ENCODE measurements at places on chromosomes 16 and 17.

GRCh38 chr17:61261001-61261637 lies 138.5 kb upstream of the TBX2 start:
- DNase-seq, result no peak

- DNase-seq, result no peak
Measured at GRCh38 chr16:82389956-82390650, 220.1 kb upstream of the MPHOSPH6 start.

DNA sequence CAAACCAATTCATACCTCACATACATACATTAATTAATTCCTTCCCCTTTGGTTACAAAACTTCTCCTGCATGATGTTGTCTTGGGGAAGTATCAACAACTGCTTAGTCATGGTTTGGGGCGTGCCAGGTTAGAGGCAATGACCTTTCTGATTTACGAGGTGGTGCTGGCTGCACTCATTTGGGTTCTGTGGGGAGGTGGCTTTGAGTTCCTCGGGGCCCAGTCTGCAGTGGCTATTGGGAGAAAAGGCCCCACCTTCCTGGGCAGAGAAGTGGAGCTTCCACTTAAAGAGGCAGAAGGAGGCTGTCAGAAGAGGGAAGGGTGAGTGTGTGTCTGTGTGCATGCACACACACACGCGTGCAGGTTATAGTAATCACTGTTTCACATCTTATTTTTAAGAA lies 10.2 kb upstream of the ETV4 start:
- DNase-seq, result peak; percentile 85

DNA sequence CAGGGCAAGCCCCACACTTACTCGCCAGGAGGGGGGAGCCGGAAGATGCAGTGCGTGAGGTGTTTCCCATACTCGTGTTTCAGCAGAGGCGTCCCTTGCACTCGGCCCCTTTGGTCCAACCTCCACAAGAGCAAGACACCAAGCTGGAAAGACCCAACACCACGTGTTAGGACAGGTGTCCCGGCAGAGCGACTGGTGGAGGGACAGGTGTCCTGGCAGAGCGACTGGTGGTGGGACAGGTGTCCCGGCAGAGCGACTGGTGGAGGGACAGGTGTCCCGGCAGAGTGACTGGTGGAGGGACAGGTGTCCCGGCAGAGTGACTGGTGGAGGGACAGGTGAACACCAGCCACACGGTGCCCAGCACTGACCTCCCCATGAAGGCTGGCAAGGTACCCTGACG lies 19.4 kb downstream of the IFT140 start:
- no peak for DNase-seq

DNA sequence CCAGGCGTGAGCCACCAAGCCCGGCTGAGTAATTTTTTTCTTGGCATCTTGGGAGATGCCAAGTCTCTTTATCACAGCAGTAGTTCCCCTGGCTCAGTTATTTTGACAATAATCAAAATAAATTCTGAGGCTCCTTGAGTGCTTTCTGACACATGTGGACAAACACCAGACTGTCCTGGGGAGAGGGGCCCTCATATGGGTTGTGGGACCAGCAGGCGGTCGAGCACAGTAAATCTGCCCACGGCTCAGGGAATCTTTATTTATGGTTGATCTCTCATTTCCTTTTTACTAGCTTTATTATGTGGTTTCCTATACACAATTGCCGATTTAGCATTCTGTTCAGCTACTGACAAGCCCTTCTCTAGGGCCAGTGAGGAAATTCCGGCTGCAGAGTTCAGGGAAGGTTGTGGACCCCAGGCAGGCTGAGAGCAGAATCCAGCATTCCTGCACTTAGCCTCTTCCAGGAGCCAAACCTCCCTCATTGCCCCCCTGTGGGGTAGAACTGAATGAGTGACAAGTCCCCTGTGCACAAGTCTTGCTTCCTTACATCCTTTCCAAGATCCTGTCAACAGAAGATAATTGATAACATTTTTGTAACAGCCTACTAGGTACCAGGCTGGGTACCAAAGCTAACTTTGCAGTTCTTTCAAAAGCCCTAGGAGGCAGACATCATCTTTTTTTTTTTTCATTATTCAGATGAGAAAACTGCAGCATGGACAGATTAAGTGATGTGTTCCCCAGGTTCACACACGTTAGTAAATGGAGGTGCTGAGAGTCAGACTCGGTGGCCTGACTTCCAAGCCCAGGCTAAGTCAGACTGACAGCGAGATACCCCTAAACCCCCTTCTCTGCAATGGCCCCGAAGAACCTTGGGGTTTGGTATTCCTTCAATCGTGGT lies 40.2 kb downstream of the HS3ST3B1 start:
- no peak for DNase-seq

- no peak for DNase-seq
Measured at GRCh38 chr16:86040496-86040895, 141.5 kb downstream of the IRF8 start.

GRCh38 chr16:53855511-53855910 lies 151.6 kb downstream of the FTO start:
- no peak for DNase-seq

GRCh38 chr16:20969386-20969785 lies 68.8 kb downstream of the LYRM1 start:
- no peak for DNase-seq

- DNase-seq, result no peak
Measured at GRCh38 chr16:1980770-1981087, 540 bp downstream of the NOXO1 start.

- DNase-seq, result no peak
Measured at GRCh38 chr16:89190150-89190958, 10.0 kb downstream of the SLC22A31 start.

- DNase-seq, result no peak
Measured at GRCh38 chr17:74601944-74602572, 10.0 kb upstream of the CD300LD start.

- peak; percentile 67 for DNase-seq
Measured at GRCh38 chr17:12730931-12731521, 58.3 kb upstream of the ARHGAP44 start.

GRCh38 chr16:72094266-72094610 lies 591 bp downstream of the DHX38 start:
- no peak for DNase-seq

DNA sequence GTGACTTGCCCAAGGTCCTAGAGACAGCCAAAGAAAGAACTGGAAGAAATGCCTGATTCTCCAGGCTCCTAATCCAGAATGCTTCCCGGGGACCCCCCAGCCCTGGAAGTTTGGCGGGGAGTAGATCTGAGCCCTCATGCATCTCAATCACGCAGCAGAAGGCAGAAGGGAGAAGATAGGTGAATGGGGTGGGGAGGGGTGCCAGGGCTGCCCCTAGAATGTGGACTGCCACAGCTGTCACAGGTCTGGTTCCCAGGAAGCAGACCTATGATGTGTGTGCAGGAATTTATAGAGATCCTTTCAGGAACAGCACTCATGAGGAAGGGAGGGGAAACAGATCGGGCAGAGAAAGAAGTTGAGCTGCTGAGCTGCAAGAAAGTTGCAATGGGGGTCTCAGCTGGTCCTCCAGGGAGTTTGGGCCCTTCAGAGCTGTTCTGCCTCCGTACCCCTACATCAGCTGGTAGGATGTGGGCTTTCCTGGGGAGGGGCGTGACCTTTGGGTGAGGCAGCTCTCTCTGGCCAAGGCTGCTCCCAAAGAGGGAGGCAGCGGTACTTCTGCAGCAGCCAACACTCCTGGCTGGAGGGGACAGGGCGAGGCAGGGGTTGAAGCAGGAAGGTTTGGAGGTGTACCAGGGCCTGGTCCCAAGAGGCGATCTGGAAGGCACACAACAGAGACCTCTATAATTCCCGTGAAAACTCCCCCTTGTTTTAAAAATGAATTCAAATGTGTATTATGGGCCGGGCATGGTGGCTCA lies 43.4 kb downstream of the DNAH9 start:
- DNase-seq, result no peak

GRCh38 chr17:47967607-47968252 lies 3.2 kb upstream of the CDK5RAP3 start:
- no peak for DNase-seq

DNA sequence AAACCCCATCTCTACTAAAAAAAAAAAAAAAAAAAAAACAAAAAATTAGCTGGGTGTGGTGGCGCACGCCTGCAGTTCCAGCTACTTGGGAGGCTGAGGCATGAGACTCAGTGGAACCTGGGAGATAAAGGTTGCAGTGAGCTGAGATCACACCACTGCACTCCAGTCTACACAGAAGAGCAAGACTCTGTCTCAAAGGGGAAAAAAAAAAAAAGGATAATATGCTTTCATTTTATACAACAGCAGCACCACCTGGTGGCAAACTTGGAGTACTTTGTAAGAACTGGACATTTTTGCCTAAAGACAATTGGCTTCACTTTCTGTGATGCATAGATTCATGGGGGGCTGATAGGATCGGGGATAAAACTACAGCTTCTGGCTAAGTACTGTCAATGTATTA lies 8.5 kb downstream of the CHTF8 start:
- peak; percentile 32 for DNase-seq

GRCh38 chr17:74856112-74856511 lies 3.6 kb downstream of the GRIN2C start:
- no peak for DNase-seq

- no peak for DNase-seq
Measured at GRCh38 chr17:37702598-37702997, 42.3 kb downstream of the HNF1B start.

- DNase-seq, result no peak
Measured at GRCh38 chr17:34720760-34721159, 141.4 kb downstream of the TMEM132E start.

DNA sequence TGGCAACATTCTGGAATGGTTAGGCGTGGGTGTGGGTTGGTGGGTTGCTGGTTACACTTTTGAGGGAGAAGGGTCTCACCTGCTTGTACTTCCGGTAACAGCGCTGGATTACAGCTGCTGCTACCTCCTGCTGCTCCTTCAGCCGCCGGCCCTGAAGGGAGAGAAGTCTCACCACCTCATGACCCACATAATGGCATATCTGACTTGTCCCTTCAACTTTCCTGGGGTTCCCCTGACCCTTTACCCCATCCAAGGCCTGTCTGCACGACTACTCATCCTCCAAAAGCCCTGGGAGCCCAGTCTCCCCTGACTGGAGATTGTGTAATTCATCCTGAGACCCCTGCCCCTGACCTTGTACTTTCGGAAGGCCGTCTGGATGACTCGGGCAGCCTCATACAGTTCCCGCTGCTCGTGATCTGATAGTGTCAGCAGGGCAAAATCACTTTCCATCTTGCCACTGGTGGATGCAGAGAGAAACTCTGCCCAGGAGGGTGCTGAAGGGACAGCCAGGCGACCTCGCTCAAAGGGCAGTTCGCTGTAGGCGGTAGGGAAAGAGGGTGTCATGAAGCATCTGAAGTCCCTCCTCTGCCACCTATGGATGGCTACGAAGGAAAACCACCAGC lies 2.0 kb upstream of the SPAG7 start:
- no peak for DNase-seq

GRCh38 chr16:27428026-27428785 lies 26.2 kb downstream of the IL21R start:
- DNase-seq, result peak; percentile 58

DNA sequence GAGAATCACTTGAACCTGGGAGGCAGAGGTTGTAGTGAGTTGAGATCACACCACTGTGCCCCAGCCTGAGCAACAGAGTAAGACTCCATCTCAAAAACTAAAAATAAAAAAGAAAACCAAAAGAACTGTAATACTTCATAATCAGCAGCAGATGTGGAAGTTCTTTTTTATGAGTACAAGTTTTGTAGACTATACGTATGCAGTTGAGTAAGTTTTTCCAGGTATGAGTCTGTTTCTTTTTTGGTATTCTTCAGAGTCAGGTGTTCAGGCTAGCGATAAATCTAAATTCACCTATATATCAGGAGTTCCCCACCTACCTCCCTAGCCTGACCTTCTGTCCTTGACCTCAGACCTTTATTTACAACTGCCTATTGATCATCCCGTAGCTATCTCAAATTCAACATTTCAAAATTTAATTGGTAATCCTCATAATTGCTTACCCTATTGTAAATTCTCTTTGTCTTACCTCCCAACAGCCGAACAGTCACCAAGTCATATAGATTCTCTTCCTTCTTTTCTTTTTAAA lies 10.7 kb downstream of the DCTN5 start:
- no peak for DNase-seq

- no peak for DNase-seq
Measured at GRCh38 chr17:49588312-49588711, 12.6 kb downstream of the NXPH3 start.

DNA sequence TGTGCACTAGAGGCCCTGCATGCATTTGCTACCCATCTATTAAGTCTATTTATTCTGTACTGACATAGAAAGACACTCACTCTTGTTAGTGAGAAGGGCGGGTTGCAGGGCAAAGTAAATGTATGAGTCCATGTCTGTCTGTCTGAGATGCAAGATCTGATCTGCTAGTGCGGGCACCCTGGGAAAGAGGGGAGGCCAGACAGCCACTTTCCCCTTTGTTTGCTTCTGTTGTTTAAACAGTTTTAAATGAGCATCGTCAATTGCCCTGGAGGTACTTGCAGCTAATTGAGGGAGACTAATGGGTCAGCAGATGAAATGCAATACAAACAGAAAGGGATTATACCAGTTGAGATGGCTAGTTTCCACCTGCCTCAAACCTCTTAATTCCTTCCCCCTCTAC lies 24.9 kb downstream of the SCNN1G start:
- no peak for DNase-seq

DNA sequence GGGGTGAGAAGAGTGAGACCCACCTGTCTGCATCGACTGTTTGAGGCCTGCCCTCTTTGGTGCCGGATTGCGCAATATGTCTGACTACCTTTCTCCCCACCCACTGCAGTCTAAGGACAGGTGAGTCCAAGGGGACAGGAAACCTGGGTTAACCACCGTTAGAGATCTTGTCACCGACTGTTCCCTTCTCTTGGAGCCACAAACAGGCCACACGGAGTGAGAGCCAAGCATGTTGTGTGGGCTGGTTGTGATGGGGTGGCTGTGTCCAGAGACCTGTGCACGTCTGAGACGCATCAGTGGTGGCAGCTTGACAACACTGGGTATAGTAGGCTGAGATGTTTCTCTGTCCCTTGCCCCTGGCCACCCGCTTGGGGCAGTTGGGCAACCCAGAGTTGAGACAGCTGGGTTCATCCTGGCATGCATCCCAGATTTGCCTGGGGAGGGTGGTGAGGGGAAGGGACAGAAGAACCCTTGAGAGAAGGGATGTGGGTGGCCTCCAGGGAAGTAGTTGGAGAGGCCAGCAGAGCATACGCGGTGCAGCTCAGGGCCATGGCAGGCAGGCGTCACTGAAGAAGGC lies 21.4 kb downstream of the MPRIP start:
- DNase-seq, result no peak

DNA sequence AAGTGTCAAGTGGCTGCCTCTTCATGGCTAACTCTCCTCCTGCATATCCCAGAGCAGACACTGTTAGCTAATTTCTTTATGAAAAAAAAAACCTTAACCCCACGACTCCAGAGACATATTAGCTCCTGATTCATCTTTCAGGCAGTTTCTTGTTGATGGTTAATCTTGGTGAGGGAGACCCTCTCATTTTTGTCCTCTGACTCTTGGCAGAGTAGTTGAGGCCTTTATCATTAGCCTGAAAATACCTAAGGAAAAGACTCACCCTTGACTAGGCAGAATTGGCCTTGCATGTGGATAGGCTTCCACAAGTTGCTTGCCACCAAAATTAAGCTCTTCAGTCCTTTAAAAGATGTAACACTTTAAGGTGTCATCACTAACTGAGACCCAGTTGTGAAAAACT lies 4.0 kb downstream of the CRYBA1 start:
- DNase-seq, result no peak

Data from suprapubic skin (tissue), 4 donors.